ENCODE measurements at places on chromosomes 7 and 10.
A peak's percentile ranks its signal among the peaks of the same experiment; 100 is the strongest.

GRCh38 chr7:140036224-140036962 is 26.4 kb downstream of the PARP12 start:
- DNase-seq = no peak

DNA sequence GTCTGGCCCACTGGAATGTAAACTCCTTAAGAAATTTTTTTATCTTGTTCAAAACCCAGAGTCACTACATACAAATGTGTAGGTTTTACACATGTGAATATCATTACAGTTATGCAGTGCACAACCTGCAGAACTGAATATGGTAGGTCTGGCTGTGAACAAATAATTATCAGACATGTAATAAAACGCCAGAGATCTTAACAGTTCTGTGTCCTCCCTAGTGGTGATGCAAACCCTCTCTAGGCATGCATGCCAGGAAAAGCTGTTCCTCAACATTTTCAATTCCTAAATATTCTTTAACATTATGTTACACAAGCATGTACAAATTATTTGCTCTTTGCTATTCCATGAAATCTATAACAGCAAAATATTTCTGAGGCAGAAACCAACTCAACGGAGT is 124.6 kb downstream of the IMMP2L start:
- DNase-seq = no peak

DNA sequence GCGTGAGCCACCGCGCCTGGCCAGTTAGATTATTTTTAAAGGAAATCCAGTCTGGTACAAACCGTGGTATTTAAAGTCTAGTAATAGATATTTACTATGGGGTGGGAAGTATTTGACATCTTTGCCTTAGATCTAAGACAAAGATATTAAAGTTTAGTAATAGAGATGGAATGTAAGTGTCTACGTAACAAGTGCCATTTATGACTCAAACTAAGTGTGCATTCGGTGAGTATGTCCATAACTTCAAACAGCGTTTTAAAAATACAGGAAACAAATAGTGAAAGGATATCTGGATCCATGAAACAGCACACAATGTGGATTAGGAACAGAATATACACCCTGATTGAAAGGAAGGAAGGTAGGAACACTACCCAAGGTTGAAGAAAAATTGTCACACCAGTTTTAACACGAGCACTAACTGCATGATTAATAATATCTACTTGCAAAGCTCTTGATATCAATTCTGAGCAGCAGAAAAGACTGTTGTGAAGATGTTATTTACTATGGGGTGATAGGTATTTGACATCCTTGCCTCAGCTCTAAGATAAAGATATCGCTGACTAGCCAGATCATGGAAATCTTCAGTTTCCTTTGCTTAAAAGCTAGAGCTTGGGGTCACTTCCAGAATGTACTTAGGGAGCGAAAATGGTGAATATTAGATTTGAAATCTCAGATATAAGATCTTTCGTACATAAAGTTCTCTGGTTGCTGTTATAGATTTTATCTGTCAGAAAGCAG is 48.7 kb downstream of the EPC1 start:
- peak; percentile 12 for DNase-seq

DNA sequence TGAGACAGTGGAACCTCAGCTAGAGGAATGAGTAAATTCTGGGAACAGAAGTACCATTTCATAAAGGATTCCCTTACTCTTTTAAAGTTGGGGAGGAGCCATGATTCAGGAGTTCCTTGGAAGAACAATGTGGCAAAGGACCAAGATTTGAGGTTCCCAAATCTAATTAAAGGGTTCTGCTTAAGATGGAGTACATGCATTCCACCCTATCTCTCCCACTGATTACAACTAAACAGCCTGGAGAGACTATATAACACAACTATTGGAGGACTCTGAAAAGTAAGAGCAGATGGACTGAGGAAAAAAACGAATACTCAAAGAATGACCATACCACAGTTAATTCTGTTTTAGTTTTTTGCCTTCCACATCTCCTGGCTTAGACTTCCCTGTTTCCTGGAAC is 212.9 kb upstream of the IMMP2L start:
- DNase-seq = no peak

DNA sequence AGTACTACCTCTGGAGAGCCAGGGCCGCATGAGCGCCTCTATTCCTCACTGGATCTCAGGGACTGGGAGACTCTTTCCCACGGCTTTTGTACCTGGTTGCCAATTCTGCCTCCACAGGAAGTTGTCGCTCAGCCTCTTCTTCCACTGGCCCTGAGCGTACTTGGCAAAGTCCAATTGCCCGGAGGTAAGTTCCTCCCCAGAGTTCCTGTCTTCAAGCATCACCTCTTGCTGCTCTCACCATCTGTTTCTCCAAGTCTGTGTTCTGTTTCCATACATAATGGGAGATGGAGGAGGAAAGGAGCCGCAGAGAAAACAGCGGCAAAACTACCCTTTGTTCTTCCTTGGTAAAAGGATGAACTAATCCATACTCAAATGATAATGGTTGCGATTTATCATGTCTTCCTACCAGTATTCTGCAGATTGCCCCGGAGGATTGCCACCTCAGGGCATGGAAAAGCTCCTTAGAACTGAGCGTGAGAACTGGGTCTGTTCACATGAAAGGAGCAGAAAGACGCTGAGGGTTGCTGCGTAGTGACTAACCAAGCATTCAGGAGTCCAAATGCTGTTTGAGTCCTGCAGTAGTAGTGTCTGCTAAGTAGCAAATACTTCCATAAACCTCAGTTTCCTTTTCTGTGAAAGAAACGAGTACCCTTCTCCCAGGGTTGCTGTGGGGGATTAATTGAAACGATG is 170.2 kb upstream of the GLI3 start:
- no peak for DNase-seq

DNA sequence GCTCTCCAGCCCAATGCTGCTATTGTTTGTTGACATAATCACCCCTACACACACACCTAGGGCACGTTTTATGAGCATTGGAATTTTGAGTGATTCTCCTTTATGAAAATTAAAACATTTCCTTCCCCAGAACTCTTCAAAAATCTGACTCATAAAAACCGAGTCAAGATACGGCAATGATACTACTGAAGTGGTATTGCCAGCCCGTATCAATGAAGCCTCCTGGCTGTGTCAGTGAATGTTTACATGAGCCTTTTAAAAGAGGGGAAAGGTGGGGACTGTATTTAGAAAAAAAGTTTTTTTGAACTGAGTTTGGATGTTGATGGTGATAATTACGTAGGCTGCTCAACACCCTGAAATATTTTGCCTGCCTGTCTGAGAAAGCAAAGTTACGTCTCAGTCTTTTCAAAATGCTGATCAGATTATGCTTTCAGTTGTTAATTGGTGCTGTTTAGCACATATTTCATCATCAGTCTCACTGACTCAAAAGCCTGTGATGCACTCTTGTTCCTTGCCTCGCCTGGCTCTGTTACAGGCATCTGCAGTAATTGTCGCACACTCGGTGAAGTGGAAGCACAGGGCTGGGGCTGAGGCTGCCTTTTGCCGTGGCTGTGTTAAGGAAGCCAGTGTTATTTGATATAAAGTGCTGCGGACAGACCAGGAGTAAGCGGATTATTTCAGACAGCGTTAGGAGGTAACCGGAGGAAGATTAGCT is 157.4 kb upstream of the TCF7L2 start:
- peak; percentile 50 for DNase-seq

GRCh38 chr7:29980151-29980550 is 9.4 kb downstream of the SCRN1 start:
- DNase-seq = no peak

- DNase-seq = no peak
Observed at GRCh38 chr10:13180788-13181187, 19.4 kb downstream of the MCM10 start.

GRCh38 chr10:101646364-101646763 is 48.6 kb downstream of the FBXW4 start:
- no peak for DNase-seq

GRCh38 chr10:42898037-42898960 is 115.7 kb downstream of the BMS1 start:
- no peak for DNase-seq

- peak; percentile 77 for DNase-seq
Observed at GRCh38 chr7:111835066-111835465, 272.8 kb upstream of the IMMP2L start.

GRCh38 chr7:17391366-17391765 is 92.9 kb downstream of the AHR start:
- no peak for DNase-seq

- DNase-seq = no peak
Observed at GRCh38 chr7:91397612-91398011, 133.4 kb downstream of the FZD1 start.

DNA sequence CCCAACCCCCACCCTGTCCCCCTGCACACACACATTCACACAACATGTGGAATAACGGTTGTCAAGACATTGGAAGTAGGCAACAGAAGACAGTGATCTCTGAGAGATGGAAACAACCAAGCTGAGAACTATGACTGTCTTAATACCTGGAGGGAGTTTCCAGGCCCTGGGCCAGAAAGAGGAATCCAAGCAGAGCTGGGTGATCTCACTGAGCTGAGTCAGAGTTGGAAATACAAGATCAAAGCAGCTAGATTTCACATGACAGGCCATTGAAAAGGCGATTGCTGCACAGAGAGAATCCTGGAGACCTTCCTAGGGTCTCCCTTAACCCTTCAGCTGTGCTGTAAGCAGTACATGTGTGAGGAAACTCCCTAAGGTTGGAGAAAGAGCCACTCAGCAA is 165.8 kb upstream of the PRSS1 start:
- peak; percentile 65 for DNase-seq

- DNase-seq = no peak
Observed at GRCh38 chr10:3045471-3046209, 21.7 kb upstream of the PFKP start.
